Stimulated activated CD8-positive, alpha-beta memory T cell treated with anti-CD3 and anti-CD28 coated beads, Interleukin-7, amount 100 ng/mL, for 1 hour (primary cell): ENCODE measurements at places on chromosomes 11 and 22.

GRCh38 chr11:32200136-32200847 is 109.4 kb downstream of the RCN1 start:
- no peak for DNase-seq

DNA sequence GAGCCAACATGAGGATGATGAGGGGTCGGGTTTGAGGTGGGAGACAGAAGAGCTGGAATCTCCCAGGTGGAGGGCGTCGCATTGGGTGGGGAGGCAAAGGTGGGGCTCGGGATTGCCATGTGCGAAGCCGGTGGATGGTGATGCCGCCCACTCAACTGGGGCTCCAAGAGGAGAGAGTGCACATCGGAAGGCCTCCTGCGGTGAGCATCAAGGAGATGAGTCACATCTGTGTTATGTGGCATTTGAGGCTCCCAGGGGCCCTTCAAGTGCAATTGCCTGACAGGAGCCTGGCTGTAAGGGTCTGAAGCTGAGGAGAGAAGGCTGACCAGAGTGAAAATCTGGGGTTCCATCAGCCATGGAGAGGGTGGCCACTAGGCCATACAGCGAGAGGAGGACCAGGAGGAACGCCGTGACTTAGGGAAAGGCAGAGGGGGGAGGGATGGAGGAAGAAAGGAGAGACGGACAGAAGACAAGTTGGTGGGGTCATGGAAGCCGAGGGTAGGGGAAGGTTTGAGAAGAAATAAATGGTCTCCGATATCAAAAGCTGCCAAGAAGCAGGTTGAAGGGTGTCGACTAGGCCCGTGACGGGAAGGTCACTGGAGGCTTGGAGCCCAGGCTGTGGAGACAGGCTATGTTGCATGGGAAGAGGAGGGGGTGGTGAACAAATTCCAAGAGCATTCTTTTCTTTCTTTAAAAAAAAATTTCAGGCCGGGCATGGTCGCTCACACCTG is 21.3 kb downstream of the RASD2 start:
- no peak for DNase-seq

GRCh38 chr11:3840870-3841425 is at the start of gene RHOG:
Gene RHOG (minus strand): TSS chr11:3840959. CDS start chr11:3828138, 12,821 bp downstream.
- DNase-seq, result peak; percentile 44

DNA sequence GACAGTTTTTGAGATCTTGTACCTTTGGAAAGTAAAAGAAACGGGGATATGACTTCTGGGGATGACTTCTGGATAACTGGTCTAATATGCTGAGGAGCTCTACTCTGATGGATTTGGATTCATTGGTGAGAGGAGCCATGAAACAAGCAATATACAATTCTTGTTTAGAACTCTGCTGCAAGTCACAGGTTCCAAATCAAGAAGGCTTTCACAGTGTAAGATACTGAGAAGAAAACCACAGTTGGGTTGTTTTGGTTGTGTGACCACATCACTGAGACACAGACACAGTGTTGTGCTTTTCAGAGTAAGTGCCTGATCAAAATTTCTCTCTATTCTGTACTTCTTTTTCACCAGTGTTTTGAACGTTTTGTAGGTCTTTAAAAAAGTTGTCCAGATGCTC is 13.1 kb upstream of the UCP2 start:
- no peak for DNase-seq
